Adrenal gland (tissue), 19 donors: ENCODE measurements at places on chromosomes 5 and 9. TPM values are rescaled to one million over a fixed set of nuclear protein-coding genes. Genes with fewer than 3 reads are reported as not detected.

Gene COMMD10
- 35.6 TPM for total RNA-seq

Gene CER1
- total RNA-seq, result not detected

Gene PCDHGA11
- total RNA-seq, result 4.9 TPM

- H3K27me3 ChIP-seq, result no peaks in the 10 kb centered on the region
- H3K4me3 ChIP-seq, result no peak overlapping the region
- DNase-seq, result no peak
- H3K27ac ChIP-seq, result no peak overlapping the region
- no peaks in the 10 kb centered on the region for H3K36me3 ChIP-seq
These were observed 31.9 kb upstream of the SSBP2 start for GRCh38 chr5:81782811-81783210.

DNA sequence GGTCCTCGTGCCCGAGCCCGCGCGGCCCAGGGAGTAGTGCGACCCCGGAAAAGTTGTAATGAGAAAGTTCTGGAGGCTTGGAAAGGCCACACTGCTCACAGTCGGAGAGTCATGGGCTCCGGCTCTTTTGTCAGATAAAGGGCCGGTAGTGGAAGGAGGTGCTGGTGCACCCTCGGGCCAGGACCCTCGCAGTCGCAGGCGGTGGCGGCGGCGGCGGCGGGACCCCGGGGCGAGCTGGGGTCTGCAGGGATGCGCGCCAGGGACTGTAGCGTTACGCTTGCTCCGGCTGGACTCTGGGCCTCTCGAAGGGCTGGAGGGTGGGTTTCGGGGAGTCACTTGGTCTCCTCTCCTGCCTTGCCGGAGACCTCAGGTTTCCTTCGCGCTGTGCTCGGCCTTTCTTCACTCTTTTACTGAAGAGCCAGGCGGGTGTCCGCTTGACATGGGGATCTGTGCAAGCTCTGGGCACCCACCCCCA lies 1.5 kb downstream of the RORB start:
- no peaks in the 10 kb centered on the region for H3K36me3 ChIP-seq
- H3K4me1 ChIP-seq, result peaks cover 28% of the 10 kb centered on the region
- H3K27ac ChIP-seq, result peak overlapping the region; percentile 55
- no peak overlapping the region for H3K4me3 ChIP-seq
